GM04503 (cell line): ENCODE measurements at places on chromosomes 6 and 20.

DNA sequence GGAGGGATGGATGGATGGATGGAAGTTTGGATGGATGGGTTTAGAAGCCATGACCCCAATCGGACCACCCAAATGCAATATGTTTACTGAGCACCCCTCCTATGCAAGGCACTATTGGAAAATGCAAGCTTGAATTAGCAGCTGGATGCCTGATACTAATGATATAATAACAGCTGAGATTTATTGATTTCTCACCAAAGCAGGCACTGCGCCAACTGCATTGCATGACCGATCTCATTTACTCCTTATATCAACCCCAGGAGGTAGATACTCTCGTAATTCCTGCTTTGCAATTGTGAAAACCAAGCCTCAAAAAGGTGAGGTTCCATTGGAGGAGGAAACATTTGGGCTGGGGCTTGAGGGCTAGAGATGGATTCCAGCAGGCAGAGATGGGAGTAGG, 89.7 kb downstream of the KCNB1 start:
- no peak for DNase-seq

DNA sequence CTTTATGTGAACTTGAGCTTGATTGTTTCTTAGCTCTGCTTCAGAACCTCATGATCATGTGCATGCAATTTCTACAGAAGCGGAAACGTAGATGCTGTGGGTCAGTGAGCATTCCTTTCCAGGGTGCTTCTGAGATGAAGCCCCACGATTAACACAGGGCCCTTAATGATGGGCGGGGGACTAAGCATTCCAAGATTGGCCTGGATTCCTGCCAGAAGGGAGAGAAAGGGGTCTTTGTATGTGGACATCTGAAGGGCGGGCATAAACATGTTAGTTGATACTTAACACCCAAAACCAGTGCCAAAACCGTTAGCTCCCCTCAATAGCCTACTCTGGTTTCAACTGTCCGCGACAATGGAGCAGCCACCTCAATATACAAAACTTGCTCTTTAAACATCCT, 46.9 kb upstream of the POU3F2 start:
- DNase-seq, result no peak

DNA sequence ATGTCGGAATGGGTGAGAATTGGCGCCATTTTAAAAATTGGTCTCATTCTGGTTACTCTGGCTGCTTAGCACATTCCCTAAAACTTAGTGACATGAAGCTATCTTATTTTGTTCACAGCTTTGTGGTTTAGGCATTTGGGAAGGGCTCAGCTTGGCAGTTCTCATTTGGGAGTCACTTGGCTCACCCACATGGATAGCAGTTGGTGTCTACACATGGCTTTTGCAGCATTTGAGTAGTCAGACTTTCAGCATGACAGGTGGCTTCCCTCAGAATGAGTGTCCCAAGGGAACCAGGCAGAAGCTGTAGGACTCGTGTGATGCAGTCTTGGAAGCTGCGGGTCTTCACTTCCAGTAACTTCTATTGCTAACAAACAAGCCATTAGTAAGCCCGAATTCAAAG, 64.6 kb downstream of the UST start:
- DNase-seq, result no peak

- DNase-seq, result no peak
Measured at GRCh38 chr20:38435555-38435939, 419 bp upstream of the SNHG17 start.

DNA sequence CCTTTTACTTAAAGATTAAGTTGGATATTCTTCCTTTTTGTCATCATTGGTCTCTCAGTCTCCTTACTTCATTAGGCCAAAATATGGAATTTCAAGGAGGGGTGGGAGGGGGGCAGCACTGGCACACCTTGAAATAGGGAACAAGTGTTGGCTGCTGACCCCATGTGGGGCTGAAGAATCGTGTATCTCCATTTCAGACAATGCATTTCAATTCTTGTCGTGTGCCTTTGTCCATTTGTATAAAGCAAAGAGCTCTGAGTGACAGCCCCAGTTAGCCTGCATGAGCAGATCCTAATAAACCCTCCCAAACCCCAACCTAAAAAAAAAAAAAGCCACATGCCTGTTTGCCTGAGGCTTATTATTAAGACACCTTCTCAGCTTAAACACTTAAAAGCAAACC, 1.0 kb upstream of the TFAP2D start:
- no peak for DNase-seq

- DNase-seq, result no peak
Measured at GRCh38 chr20:41175727-41176330, 38.5 kb downstream of the PLCG1 start.

- DNase-seq, result no peak
Measured at GRCh38 chr6:157880534-157880933, 57.5 kb downstream of the SNX9 start.

DNA sequence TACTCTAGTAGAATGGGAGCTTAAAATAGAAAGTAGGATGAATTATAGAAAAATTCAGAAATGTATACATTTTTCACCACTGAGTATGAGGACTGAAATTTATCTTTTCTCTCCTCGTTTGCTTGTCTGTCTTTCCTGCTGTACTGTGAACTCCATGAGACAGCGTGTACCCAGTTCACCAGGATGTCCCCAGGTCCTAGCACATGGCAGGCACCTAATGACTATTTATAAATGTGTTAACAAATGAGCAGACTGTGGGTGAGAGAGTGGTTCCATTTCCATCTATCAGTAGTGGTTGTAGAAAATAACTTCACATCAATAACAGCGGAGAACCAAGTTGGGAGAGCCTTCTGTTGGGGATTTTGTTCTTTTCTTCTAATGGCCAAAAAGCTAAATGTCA, 106.3 kb downstream of the NUS1 start:
- no peak for DNase-seq

- DNase-seq, result no peak
Measured at GRCh38 chr20:7161690-7162089, 394.2 kb downstream of the BMP2 start.

DNA sequence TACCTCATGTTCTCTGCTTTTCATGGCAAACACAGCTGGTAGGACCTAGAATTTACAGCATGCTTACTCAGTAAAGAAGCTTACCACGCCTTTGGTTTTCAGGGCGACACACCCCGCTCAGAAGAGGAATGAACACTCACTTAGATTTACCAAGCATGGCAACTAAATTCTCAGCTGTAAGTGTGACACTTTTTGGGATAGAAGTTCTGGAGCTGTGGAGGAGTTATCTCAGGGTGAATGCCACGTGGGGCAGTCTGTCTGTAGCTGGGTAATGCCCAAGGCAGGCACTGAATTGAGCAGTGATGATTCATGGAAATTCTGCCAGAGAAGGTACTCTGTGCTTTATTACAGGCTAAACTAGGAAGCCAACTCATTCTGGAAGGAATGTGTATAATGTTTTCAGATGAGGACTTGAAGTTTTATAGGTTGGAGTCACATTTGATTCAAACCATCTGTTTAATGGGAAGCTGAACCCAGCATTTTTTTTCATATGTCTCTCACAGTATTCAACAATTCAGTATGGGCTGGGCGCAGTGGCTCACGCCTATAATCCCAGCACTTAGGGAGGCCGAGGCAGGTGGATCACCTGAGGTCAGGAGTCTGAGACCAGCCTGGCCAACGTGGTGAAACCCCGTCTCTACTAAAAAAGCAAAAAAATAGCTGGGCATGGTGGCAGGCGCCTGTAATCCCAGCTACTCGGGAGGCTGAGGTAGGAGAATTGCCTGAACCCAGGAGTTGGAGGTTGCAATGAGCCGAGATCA, 3.5 kb upstream of the PRIM2 start:
- DNase-seq, result peak; percentile 100

DNA sequence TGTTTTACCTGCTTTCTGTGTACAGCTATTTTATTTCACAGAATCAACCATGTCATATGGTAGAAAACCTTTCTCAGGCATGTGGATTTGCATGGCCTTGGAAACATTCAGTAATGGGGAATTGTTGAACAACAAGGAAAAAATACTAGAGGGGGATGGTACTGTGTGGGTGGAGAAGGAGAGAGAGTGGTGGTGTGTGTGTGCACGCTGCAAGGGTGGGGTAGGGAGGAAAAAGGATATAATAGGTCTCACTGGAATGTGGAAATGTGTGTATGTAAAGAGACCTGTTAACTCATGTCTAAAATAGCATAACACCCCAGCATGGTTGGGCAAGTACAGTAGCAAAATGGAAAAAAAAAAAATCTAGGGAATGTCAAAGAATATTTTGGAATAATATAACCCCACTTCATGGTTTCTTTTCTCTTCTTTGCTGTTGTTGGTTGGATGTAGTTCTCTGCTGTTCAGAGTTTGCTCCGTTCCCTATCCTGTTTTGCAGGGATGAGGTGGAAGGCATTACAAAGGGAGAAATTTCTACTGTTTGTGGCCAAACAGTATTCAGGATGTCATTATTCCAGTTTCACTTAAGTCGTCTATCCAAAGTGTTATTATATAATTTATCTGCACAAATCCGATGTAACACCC, 93.9 kb upstream of the CITED2 start:
- no peak for DNase-seq

DNA sequence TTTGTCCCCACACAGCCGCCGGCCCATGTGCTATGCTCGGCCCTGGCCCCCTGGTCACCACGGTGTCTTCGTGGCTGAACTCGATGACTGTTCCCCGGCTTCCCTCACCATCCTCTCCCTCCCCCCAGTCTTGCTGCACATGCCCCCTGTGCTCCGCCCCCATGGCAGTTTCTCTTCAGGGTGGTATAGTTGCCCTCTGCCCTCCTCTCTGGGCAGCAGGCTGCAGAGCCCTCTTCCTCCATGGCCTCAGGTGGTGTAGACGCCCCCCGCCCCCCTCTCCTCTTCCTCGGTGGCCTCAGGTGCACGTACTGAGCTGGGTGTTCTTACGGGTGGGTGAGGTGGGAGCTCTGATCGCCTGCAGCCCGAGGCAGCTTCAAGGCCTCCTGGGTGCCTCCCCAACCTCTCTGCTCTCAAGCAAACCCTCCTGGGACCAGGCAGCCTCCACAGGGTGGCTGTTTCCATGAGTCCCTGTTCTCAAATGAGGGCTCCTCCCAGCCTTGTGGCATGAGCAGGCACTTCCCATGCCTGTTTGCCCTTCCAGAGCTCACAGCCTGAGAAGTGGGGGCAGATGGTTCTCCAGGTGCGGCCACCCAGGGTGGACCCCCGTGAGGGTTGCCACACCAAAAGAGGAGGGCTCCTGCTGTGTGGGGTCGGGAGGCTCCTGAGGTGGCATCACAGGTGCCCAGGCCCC, 24.8 kb downstream of the COL20A1 start:
- DNase-seq, result no peak

DNA sequence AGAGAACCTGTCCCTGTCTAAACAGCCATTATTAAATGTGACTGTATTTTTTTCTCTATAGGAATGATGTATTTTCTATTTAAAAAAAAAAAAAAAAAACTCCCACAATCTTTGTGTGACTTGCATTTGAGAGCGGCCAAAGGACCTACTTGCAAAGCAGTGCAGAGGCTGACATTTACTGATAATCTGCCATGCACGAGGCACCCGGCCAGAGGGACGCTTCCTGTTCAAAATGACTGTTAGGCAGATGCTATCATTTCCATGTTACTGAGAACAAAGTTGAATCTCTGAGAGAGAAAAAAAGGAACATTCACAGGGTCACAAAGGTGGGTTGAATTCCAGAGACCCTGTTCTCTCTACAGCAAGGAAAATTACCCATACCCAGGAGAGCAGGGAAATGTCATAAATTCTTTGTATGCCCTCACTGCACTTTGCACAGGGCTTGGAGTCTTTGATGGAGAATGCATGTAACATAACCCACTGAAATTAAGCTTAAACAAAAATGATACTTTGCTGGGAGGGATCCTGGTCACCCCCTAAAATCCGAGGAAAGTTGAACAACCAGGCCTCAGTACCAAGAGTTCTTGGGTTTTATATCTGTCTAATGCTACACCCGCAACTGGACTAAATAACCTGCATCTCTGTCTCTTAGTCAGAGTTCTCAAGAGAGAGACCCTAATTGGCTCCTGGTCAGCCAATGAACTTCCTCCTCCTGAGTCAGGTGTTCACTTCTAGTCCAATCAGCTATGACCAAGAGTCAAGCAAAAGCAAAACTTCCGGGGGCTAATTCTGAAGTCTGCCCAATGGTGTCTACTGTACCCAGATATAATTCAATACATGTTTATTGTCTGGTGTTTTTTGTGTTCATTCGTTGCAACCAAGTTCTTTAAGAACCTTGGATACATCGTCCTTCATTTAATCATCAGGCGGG, 61.2 kb downstream of the GCLC start:
- no peak for DNase-seq

- no peak for DNase-seq
Measured at GRCh38 chr6:111041917-111042316, 45.4 kb upstream of the SLC16A10 start.

GRCh38 chr6:18110162-18110561, 12.3 kb downstream of the NHLRC1 start:
- DNase-seq, result no peak

DNA sequence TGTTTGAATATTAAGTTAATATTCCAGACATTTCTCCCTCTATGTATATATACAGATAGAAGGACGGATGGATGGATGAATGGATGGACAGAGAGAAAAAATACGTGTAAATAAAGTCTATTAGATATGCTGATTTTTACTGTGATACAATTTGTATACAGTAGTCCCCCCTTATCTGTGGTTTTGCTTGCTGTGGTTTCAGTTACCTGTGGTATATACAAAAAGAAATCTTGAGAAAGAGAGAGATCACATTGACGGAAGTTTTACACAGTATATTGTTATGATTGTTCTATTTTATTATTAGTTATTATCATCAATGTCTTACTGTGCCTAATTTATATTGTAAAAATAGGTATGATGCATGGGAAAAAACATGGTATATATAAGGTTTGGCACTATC, 290.2 kb downstream of the UTRN start:
- DNase-seq, result no peak

DNA sequence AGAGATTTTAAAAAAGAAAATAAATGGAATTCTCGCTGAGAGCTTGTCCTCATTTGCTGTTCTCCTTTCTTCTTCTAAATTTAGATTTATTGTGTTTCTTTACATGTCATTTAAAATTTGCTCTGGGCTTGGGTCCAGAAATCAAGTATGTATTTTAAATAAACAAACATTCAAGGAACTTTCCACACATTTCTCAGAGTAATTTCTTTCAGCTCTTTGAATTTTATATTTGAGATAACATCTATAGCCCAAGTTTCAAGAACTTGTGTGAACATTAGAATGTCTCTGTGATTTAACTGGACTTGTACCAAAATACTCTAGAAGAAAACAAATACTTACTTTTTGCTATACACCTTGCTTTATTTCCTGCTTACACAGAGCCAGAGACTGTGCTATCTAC, 192.3 kb downstream of the TMEM200A start:
- DNase-seq, result no peak
